ENCODE measurements at places on chromosomes 13 and 19.

GRCh38 chr19:39407660-39408391 is 1.2 kb downstream of the ZFP36 start:
- DNase-seq, result no peak

DNA sequence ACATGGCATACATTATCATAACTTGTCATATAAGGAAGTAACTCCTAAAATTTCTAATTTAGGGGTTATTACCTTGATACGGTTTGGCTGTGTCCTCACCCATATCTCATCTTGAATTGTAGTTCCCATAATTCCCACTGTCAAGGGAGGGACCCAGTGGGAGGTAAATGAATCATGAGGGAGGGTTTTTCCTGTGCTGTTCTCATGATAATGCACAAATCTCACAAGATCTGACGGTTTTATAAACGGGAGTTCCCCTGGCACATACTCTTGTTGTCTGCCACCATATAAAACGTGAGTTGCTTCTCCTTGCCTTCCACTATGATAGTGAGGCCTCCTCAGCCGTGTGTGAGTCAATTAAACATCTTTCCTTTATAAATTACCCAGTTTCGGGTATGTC is 76.0 kb downstream of the ZDHHC20 start:
- peak; percentile 12 for DNase-seq

DNA sequence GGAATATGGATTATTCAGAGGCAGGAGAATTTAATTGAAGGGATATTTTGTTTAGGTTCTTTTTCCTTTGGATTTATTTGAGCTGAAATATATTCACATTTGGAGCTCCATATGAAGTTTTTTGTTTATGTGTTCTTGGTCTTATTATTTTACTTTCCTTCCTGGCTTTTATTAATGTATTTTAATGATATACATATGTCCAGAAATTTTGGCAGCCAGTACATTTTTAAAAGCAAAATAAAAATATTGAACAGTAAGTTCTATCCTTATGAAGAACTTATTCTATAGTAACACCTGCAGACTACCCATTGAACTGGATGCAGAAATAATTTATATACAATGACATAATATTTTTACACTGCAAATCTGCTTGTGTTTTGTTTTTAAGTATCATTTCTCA is 323.6 kb downstream of the GPC6 start:
- no peak for DNase-seq

DNA sequence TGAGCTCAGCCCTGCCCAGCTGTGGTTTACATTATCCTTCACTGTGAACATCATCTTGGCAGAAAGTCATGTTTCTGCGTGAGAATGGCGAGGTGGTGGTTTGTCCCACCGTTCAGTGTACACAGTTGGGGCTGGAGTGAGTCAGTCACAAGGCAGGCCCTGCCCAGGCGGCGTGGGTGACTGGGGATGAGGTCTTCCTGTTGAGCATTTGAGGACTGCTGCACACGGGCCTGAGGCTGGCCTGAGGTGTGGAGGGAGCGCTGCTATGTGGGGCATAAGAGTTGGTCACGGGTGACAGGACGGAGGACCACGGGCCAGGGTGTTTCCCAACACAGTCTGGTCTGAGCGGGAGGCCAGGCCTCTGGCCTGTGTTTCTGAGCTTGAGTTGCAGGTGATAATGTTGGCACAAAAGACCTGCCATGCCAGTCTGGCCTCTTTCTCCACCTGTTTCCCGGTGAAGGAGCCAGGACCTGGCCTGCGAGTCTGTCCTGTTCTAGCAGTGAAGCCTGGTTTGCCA is 13.4 kb upstream of the C19orf33 start:
- peak; percentile 90 for DNase-seq

GRCh38 chr13:73201626-73202025 is 142.8 kb downstream of the KLF5 start:
- DNase-seq, result no peak

DNA sequence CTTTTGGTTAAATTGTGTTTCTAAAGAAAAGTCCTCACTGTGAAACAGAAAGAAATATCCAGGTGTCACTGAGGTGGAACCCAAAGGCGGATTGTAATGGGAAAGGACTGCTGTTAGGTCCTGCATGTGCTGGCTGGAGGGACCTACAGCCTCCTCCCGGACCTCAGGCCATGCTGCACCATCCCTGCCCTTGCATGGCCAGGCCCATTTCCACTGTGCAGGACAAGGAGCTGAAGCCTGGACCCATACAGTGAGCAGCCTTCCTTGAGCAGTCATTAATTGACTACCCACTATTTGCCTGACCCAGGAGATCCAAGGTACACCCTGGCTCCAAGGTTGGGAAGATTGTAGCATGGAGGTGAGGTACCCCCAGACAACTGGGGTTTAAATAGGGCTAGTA is 17.6 kb downstream of the VSTM2B start:
- no peak for DNase-seq
